ENCODE measurements at places on chromosomes 12 and 14.

GRCh38 chr14:76900682-76901081 lies 74.5 kb downstream of the LRRC74A start:
- DNase-seq: no peak

GRCh38 chr12:9951026-9951675 lies 19.0 kb upstream of the CLEC2A start:
- DNase-seq: no peak

DNA sequence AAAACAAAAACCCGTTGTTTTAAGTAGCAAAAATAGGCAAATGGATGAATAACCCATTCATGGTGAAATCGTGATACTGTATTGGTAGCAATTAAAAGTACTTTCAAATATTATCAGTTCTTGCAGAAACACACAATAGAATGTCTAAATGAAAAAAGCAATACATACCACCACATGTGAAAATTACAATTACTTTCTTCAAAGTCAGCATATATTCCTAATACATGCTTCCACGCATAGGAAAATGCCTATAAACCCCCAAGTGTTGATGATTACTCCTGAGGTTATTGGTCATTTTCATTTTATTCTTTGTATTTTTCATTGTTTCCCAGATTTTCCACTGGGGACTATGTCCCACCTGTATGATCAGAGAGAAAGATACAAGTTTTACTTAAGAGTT lies 15.2 kb downstream of the DDX55 start:
- no peak for DNase-seq

- no peak for DNase-seq
These were observed 7.0 kb downstream of the NUBPL start for GRCh38 chr14:31568161-31568560.

DNA sequence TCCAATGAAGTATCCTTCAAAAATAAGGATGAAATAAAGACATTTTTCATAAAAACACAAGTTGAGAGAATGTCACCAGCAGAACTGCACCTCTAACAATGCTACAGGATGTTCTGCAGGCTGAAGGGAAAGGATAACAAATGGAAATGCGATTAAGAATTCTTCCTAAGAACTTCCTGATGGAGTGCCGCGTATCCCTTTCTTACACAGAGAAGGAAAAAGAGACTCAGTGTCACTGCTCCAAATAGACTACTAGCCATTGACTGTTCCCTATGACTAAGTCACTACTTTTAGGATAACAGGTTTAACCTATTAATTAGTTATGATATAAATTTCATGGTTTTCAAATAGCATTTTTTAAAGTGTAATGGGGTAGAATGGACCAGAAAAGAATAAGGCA lies 3.2 kb downstream of the ANO2 start:
- DNase-seq: no peak

DNA sequence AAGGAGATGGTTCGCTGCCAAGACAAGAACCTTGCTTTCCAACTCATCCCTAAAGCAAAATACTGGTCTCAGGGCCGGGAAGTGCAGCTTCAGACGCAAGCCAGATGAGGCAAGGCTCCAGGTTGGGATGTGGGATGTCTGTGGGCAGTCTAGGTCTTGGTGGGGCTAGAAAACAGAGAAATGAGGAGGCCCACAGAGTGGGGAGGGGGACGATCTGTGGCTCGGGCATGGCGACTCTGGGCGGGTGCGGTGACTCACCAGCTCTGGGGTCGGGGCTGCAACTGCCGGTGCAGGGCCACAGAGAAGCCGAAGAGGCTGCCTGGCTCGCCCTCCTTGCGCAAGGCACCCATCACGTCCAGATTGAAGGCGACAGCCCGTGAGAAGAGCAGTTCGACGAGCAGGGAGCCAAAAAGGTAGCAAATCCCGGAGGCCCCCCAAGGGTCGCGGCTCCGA lies 459 bp downstream of the ITGA7 start:
- no peak for DNase-seq

DNA sequence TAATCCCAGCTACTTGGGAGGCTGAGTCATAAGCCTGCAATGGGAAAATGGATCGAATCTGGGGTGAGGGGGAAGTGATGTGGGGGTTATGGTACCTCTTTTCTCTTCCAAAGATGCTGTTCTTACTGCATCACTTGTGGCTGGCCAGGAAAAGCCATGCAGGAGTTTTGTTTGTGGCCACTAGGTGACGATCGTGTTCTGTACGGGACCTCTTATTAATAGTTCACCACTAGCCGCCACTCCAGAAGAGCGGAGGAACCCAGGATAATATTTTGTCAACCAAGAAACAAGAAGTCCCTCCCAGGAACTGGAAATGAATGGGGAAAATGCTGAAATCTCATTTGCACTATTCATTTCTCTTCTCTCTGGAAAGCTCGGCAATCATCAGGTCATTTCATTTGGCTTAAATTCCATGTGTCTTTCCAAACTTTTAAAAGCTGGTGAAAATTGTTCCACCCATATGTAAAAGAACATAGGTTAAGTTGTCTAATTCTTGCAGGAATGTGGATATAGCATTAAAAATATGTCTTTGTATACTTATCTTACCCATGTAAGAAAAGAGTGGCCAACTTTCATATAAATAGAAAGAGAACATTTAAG lies 8.9 kb downstream of the GPR65 start:
- DNase-seq: peak; percentile 67

DNA sequence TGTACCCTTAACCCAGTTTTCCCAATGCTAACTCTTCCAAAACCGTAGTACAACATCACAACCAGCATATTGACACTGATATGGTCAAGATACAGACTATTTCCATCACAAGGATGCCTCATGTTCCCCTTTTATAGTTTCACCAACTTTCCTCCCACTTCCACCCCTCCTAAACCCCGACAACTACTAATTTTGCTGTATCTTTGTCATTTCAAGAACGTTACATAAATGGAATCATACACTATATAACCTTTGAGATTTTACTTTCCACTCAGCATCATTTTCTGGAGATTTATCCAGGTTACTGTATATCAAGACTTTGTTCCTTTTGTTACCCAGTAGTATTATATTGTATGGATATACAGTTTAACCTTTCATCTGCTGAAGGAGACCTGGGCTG lies 88.9 kb downstream of the MED13L start:
- DNase-seq: no peak

- DNase-seq: no peak
These were observed 118.9 kb downstream of the PTCSC3 start for GRCh38 chr14:36057452-36058116.

- no peak for DNase-seq
These were observed 18.9 kb upstream of the CERS5 start for GRCh38 chr12:50185970-50186663.

GRCh38 chr14:100103250-100104005 lies 38.2 kb downstream of the EVL start:
- no peak for DNase-seq

DNA sequence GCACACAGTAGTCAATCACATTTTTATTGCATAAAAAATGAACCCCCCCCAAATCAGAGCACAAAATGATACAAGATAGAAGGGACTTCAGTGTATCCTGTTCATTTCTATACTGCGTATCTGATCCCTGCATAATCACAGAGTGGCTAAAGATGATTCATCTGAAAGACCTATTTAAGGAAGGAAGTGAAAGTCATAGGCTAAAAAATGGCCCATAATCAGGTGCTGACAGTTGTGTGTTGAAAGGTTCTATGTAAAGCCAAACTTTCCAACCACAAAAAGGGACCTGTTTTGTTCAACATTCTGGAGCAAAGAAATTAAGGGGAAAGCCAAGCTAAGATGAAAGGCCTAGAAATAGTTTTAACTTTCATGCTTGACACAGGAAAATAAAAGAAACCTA lies 147.8 kb upstream of the ATP2B1 start:
- no peak for DNase-seq

DNA sequence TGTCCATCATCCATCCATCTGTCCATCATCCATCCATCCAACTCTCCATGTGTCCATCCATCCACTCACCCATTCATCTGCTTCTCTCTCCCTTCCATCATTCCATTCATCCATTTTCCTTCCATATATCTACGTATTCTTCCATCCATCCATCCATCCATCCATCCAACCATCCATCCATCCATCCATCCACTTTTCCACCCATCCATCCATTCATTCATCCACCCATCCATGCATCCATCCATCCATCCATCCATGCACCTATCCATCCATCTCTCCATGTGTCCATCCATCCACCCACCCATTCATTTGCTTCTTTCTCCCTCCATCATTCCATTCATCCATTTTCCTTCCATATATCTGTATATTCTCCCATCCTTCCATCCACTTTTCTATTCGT lies 214.0 kb upstream of the RTL1 start:
- no peak for DNase-seq

DNA sequence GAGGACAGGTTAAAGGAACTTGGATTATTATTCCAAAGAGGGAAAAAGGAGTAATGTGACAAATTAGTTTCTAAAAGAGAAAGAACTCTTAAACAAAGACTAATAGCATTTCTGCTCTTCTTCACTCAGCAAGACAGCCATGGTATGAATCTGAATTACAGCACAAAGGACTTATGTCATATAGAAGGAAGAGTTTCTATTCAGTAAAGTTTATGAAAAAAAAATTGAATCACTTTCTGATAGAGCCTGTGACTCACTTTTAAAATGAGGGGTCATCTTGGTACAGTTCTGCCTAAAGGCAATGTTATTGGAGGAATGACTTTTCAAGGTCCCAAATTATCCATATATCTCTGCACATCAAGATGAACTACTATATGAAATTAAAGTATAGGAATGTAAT lies 101.7 kb downstream of the DUSP6 start:
- DNase-seq: no peak

DNA sequence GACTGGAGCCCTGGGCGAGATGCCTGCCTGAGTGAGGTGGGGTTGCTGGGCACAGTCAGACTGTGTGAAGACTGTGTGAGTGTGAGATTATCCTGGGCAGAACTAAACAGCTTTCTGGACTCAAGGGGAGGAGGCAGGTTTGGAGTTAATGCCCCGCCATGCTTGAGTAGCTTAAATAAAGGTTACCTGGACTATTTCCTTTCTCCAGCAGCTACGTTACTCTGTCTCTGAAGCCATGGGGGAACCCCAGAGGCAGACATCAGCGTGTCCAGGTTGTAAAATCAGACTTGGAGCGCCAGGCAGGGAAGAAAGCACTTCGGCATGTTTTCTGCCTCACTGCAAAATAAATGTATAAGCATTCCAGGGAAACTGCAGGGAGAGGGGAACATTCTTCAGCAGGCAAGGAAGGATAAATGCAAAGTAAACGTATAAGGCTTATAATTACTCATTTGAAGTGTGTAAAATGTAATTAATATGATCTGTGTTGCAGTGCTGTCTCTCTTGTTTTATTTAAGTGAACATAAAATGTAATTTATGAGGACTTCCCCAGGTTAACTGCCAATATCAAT lies 129.7 kb downstream of the CHST11 start:
- no peak for DNase-seq

GRCh38 chr12:33486058-33486457 lies 46.4 kb upstream of the SYT10 start:
- DNase-seq: no peak

DNA sequence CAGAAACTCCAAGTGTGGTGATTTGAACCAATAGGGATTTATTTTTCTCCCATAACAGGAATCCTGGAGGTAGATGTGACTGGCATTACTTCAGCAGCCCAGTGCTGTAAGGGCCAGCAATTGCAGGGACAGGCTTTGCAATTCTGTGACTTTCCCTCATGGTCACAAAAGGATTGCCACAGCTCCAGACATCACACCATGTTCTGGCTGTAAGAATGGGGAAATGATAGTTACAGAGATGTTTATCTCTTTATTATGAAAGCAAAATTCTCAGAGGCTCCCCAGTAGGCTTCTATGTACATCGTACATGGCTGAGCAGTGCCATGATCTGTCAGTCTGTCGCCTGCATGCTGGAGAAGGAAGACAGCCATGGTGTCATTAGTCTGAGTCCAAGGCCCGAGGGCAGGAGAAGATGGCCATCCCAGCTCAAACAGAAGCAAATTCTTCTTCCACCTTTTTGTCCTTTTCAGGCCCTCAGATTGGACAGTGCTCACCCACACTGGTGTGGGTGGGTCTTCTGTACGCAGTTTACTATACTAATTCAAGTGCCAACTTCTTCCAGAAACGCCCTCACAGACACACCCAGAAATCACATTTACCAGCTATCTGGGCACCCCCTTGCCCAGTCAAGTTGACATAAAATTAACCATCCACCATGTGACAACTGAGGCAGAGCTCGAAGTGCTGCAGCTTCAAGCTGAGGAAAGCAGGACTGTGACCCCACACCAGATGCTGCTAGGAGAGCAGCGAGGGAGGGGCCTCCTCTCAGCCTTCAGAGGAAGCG lies 17.2 kb downstream of the ZBTB42 start:
- no peak for DNase-seq

GRCh38 chr12:24360907-24361306 lies 411.4 kb upstream of the SOX5 start:
- DNase-seq: no peak

- no peak for DNase-seq
These were observed 15.0 kb upstream of the FAM181A start for GRCh38 chr14:93911975-93912615.

DNA sequence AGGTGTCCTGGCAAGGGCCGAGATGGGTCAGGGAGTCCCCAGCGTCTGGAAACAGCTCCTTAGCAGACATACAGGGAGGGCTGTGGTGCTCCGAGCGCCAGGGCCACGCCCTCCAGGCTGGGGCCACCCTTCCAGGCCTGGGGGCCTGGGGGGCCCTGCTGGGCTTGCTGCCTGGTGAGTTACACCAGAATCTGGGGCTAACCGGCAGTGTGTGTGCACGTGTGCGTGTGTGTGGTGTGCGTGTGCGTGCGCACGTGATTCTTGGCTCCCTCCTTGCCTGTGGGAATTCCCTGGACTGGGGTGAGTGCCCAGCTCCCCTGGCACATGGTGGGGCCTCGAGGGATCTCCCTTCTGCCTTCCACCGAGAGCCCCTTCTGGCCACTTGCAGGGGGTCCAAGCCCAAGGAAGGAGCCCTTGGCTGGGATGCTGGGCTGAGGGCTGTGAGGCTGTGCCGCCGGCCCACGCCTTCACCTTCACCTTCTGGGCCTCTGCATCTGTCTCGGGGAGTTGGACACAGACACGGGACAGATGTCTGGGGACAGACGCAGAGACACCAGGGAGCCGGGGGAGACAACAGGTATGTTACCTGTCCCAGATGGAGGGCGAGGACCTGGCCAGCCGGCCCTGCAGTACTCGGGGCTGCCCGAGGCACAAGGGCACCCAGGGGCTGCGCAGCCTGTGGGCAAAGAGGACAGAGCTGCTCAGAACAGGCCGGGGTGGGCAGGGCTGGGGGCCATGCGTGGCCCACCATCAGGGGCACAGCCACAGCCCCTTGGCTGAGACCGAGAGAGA lies 37.2 kb downstream of the BEGAIN start:
- no peak for DNase-seq
